ENCODE measurements at places on chromosomes 5 and 9.

GRCh38 chr9:130128733-130129431 is 43.3 kb upstream of the NCS1 start:
- DNase-seq, result peak; percentile 62

DNA sequence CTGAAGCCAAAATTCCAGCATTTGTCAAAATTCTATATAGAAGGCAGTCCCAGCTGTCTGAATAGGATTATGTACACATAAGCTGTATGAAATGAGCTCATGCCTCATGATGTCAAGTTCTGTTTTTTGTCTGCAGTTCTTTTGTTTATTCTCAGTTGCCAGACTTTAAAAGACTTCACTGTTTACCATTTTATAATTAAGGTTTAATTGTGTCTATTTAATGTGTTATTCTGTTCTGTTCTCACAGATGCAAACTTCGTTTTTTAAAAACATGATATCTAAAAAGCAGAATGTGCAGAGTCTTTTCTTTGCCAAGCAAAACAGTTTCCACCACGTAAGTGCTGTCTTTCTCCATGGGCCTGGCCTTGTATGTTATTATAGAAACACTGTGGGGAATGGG is 31.1 kb downstream of the ERAP1 start:
- no peak for DNase-seq

GRCh38 chr9:126756238-126756637 is 48.6 kb upstream of the ZBTB43 start:
- DNase-seq, result no peak

- DNase-seq, result no peak
These were observed 412.9 kb downstream of the CHSY3 start for GRCh38 chr5:130316971-130317680.

DNA sequence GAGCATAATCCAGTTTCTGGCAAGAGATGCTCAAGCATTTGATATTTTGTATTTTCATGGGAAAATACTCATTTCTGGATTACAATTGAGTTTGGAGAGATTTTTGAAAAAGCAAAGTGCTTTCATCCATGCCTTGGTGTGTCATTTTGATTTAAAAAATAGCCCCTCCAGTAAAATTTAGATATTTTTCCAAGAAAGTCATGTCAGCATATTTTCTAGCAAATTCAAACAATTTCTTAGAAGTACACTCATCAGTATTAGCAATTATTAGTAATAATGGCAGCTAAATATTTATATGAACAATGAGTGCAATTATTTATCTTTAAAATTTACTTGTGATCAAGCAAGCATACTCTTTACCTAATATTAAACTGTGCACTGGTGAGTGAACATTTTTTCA is 102.2 kb upstream of the TMEM161B start:
- DNase-seq, result no peak

DNA sequence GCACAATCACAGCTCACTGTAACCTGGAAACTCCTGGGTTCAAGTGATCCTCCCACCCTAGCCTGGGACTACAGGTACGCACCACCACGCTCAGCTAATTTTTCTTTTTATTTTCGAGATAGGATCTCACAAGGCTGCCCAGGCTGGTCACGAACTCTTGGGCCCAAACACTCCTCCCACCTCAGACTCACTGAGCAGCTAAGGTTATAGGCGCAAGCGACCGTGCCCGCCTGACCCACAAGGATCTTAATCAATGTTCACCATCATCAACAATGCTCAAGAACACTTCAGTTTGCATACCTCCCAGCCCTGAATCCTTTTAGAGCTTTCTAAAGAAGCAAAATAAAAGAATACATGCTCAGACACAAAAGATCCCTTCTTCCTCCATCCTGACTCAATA is 13.2 kb downstream of the ETF1 start:
- no peak for DNase-seq

DNA sequence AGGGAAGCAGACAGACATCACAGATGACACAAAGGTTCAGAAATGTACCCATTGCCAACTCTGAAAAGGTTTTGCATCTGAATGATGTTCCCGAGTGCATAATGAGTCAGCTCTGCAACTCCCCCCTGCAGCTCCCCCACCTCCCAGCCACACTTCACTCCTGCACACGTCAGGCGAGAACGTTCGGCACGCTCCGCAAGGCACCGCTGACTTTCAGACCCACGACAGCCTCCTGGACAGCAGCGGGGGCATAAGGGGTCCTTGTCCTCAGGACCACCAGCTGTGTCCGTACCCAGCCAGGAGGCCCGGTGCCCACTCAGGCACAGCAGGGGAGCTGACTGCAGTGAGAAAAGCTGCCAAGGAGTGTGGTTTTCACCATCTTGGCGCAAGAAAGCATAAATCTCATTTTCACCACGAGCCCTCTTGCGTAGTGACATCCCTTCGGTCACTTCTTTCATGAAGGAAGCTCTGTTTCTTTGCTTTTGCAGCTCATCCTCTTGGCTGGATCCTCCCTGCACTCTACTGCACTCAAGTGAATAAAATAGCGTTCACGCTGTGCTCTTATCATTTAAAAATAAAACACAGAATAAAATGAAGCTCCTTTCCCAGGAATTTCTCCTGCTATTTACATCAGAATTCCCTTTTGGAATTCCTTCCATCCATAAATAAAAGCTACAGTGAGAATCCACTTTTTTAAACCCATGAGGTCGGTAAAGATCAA is 9.9 kb downstream of the GFPT2 start:
- no peak for DNase-seq

DNA sequence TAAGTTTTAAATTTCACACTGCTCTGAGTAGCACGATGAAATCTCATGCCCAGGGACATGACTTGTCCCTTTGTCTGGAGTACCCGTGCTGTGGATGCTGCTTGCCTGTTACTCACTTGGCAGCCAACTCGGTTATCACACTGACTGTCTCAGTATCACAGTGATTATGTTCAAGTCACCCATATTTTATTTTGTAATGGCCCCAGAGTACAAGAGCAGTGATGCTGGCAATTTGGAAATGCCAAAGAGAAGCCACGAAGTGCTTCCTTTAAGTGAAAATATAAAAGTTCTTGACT is 22.8 kb upstream of the SCGB3A2 start:
- DNase-seq, result no peak

- no peak for DNase-seq
These were observed 416.6 kb downstream of the PLK2 start for GRCh38 chr5:58043032-58043945.

- DNase-seq, result no peak
These were observed 86.6 kb downstream of the SLC38A9 start for GRCh38 chr5:55625589-55625909.

DNA sequence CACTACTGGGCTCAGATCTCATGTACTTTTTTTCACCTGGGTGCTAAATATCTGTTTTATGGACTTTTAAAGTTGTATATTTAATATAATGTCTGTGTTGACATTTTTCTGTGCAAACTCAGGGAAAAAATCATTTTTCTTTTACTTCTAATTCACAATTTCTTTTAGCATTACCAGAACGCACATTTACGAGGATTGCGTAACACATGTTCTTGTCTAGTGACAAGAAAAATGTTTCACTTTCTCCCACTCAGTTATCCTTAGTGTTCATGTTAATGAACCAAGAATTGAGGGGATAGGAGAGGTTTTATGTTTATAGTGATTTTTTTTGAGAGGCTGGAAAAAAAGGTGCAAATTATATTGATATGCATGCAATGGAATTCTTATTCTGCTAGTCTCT is 86.3 kb upstream of the PJA2 start:
- no peak for DNase-seq

DNA sequence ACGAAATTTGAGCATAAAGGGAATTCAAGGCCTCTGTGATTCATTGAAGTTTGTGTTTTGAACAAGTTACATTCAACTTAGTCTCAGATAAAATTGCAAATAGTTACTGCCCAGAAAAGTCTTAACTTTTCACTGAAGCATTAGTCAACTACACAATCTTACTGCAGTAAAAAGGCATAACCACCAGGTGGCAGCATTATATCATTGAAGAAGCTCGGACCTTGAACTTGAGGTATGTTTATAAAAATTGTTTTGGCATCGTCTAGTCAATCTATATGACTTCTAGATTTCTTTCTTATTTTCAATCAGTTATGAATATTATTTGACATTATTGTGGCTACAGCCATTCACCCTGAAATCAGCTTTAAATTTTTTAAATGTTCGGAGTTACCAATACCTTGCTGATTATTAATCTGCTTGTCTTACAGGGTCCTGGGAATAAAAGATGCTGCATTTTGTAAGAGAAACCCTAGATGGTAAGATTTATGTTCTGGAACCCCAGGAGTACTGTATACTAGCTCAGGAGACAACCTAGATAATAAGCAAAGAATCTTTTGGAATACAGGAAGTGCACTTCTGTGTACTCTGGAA is 83.9 kb upstream of the GRAMD2B start:
- peak; percentile 21 for DNase-seq

DNA sequence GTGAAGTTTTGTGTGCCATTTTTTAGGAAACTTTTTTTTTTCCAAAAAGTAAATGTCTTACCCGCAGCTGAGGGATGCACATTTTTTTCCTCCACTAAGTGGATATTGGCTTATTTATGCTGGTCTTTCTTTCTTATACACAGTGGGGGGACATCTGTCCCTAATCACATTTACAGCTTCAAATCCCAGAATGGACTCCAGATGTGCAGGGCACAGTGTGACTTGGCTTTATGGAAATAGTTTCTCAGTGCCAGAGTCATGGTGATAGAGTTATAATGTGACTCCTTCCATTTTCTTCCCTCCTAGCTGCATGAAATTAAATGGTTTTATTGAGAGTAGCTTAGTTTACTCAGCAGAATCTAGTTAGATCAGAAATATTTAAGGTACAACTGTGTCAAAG is 66.5 kb downstream of the SV2C start:
- no peak for DNase-seq

DNA sequence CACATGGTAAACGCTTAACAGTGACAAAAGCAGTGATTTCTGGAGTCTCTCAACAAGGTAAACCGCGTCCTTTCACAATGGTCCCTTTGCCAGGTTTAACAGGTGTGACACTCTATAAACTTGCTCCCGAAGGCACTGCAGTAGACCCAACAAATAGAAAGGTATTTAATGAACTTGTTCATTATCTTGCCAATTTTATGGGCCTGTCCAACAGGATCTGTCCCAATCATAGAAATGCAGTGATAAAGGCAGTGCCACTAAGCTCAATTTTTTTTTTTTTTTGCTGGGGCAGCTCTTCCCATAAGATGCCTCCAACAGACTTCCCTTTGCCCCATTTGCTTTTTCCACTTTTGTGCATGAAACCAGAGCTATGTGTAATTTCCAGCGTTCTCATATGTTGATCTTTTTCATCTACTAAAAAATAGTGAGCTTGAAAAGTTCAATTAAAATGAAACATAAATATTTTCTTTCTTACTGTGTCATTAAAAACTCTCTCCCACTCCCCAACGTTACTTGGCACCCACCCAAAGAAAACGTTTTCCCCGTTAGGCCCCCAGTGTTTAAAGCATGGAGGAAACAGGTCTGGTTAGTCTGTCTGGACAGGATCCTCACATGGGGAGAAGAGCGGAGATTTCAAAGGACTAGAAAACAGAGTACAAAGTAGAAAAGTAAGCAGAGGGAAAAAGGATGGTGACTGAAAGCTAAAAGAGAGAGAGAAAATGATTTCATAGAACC is 80.9 kb upstream of the SPATA31D4 start:
- no peak for DNase-seq

Data from stimulated activated CD4-positive, alpha-beta T cell treated with anti-CD3 and anti-CD28 coated beads, Interleukin-1b, Interleukin-23, amount 100 ng/mL, for 48 hours (primary cell).